Cardiac muscle cell (in vitro differentiated cells and primary cell): ENCODE measurements at places on chromosomes 12 and 14. TPM values are rescaled to one million over a fixed set of nuclear protein-coding genes. Genes with fewer than 3 reads are reported as not detected.

DNA sequence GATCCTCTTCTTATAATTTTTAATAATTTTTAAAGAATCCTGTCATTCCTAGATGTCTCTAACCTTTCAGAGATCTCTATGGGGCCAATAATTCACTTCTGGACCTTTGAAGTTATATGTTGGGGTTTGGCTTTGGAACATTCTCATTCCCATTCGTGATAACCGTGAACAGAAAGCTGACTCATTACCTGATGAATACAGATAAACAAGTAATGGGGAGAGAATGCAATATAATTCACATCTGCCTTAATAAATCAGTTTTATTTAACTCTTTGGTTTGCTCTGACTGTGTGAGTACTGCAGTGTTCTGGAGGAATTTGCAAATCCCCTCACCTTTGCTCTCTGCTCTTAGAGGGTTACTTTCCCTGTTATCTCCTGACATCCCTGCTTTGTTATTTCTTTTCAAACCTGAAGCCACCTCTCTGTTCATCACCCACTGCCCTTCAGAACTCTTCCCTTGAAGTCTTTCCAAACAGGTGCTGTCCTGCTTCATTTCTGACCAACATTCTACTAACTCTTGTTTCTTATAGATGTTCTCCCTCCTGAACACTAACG lies 79.6 kb upstream of the SLC38A2 start:
- no peak for DNase-seq

- DNase-seq, result peak; percentile 31
Observed at GRCh38 chr12:23611320-23611719, 338.1 kb downstream of the SOX5 start.

GRCh38 chr14:69760810-69761209 lies 6.1 kb upstream of the SRSF5 start:
- no peak for DNase-seq

TMEM30B gene
- 0.45 TPM in 1 of 2 replicates, not detected in the other for total RNA-seq

DNA sequence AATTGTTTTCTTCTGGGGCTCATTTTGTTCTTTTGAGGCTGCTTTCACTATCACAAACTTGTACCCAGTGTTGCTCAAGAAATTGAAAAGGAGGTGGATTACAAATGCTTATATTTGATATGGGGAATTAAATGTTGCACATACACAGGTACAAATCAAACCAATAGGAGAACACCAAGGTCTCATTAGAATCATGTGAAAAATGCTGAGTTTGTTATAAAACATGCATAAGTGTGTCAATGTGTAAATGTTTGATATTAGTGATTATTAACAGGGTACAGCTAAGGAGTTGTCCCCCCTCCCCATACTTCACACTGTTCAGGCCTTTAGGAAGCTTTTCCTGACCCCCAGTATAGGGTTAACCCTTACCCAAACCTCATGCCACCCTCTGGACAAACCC lies 971.2 kb upstream of the SEL1L start:
- no peak for DNase-seq

MLEC gene
- total RNA-seq, result 122 and 137 TPM in 2 replicates

CMKLR1 gene
- total RNA-seq, result not detected in 2 replicates

- no peak for DNase-seq
Observed at GRCh38 chr12:24796876-24797275, 152.0 kb downstream of the BCAT1 start.

- DNase-seq, result no peak
Observed at GRCh38 chr14:78714711-78715110, 544.5 kb downstream of the NRXN3 start.

LGMN gene
- total RNA-seq, result 243 and 244 TPM in 2 replicates
